ENCODE measurements at places on chromosomes 6 and 20.

GRCh38 chr6:6046716-6047115 is 40.0 kb upstream of the NRN1 start:
- peak; percentile 18 for DNase-seq

- peak; percentile 29 for DNase-seq
Observed at GRCh38 chr6:9412951-9413559, 977.7 kb upstream of the SLC35B3 start.

DNA sequence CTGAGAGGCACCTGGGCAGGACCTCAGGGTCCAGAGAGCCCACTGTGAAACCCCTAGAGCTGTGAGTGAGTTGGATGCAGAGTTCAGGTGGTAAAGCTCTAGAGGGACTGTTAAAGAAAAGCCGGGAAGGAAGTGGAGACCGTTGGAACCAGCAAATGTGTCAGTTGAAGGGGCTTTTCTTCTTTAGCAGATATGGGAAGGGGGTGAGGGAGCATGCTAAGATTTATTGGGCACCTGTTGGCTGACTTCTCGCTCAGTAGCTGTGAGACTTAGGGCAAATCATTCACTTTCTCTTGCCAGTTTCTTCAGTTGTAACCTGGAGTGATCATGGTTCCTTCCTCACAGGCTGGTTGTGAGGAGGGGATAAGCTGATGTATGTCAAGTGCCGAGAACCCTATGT is 287.7 kb downstream of the DHX35 start:
- no peak for DNase-seq

DNA sequence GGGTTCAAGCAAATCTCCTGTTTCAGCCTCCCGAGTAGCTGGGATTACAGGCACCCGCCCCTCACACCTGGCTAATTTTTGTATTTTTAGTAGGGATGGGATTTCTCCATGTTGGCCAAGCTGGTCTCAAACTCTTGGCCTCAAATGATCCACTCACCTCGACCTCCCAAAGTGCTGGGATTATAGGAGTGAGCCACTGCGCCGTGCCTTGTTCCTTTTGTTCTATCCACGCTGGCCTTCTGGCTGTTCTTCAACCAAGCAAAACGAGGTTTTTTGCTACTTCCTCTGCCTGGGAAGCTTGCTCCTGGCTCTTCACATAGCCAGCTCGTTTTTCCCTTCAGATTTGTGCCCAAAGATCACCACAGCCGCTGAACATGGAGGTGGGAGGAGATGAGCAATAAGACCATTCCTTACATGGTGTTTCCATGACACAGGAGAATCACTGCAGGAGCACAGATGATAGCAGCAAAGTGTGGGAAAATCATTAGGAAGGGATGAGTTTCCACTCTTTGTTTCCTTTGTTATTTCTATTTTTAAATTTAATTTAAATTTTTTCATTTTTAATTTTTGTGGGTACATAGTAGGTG is 201.0 kb upstream of the ZNF217 start:
- DNase-seq = no peak
